Fibroblast of skin of right biceps (primary cell): ENCODE measurements at places on chromosomes 1 and 21.
A peak's percentile ranks its signal among the peaks of the same experiment; 100 is the strongest.

DNA sequence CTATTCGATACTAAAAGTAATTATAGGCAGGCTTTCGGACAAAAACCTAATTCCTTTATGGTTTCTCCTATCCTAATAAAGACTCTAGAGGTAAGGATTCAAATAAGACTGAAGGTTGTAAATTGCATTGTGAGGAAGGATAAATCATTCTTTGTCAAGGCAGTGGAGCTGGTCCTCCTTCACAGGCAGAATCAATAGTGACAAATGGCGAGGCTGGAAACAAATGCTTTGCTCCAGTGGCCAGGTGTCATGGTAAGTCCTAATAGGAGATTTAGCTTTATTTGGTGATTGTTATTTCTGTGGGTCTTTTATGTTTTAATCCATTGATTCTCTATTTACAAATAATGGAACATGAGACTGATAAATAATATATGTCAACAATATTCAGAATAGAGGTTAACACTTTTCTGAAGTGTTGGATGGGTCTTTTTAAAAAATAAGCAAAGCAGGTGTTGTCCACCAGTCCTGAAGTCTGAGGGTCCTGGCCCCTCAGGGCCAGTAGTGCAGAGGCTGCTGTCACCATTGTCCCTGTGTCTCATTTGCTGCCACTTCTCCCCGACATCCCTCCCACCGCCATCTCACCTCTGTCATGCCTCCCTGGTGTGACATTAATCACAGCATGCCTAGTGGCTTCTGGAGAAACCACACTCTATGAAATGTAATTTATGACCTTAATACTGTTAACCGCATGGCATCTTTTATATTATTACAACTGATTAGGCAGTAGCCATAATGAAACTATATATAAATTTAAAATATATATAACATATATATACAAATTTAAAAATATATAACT is 120.9 kb upstream of the MAGI3 start:
- no peak for DNase-seq

DNA sequence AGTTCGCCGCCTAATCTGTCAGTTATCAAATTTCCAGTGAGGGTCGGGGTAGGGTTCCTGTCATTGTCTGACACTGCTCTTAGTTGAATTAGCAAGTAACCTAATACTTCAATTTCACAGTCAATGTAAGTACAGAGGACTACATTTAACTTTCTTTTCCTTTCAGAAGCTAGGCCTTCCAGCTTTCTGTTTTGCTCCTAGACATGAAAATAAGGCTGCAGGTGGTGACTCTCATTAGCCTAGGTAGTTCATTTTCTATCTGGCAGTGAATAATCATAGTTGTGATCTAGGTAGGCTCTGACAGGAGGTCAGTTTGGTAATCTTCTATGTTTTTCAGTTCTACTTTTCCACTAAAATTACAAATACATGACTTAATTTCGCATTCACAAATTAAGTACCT is 783.1 kb downstream of the MRPL39 start:
- no peak for DNase-seq

- DNase-seq = peak; percentile 39
Observed at GRCh38 chr1:155086128-155086741, 7.6 kb downstream of the EFNA3 start.

- no peak for DNase-seq
Observed at GRCh38 chr1:21378705-21379494, 61.0 kb upstream of the NBPF3 start.

- DNase-seq = no peak
Observed at GRCh38 chr21:44255511-44255981, 6.2 kb downstream of the DNMT3L start.

DNA sequence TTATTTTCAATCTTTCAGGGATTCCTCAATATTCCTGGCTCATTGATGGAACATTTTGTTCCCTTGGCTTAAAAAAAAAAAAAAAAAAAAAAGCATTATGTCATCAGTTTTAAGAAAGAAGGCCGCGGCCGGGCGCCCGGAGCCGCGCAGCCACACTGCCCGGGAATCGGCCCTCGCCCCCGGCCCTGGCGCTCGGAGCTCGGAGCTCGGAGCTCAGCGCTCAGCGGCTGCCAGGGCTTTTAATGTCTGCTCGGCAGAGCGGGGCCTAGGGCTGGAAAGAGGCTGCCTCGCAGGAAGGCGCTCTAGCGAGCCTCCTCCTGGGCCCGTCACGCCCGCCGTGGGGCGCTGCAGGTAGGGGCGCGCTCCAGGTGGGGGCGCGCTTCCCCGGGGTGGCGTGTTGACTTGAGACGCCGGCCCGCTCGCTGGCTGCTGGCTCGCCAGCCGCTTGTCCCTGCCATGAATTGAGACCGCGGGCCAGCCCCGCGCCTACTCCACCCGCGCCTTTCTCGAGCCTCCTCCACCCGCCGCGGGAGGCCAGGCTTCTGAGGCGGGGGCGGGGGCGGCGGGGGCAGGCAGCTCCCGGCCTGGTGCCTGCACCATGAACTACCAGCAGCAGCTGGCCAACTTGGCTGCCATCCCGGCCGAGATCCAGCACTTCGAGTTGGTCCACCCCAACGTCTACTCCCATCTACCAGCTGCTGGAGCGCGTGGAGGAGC is 5.4 kb upstream of the TDRD5 start:
- DNase-seq = peak; percentile 40

GRCh38 chr1:19057182-19057779 is 100.8 kb upstream of the IFFO2 start:
- no peak for DNase-seq

DNA sequence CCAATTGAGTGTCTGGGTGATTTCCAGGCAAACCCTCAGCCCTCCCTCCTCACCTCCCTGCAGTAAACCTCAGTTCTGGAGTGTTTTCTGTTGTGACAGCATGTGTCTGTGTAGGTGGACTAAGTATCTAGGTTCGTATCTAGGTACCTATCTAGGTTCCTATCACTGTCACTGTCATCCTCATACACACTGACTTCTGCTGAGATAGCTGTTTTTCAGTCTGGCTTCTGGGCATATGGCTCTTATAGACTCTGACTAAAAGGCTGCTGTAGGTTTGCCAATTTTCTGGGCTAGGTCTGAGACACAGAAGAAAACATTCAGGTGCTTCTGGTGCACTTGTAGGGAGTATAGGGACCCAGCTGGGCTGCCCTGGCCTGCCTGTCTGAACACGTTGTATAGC is 8.1 kb upstream of the TRIM67 start:
- no peak for DNase-seq

- no peak for DNase-seq
Observed at GRCh38 chr1:187236199-187236598, 407.4 kb downstream of the PLA2G4A start.

GRCh38 chr1:30225357-30225756 is 498.0 kb downstream of the MATN1 start:
- no peak for DNase-seq

- DNase-seq = no peak
Observed at GRCh38 chr1:40936931-40937339, 42.6 kb upstream of the CTPS1 start.

GRCh38 chr1:45430490-45430889 is 60.5 kb downstream of the TESK2 start:
- DNase-seq = no peak

- no peak for DNase-seq
Observed at GRCh38 chr1:104136621-104137020, 386.9 kb downstream of the AMY1C start.

- DNase-seq = peak; percentile 76
Observed at GRCh38 chr1:181010789-181011188, 11.9 kb downstream of the STX6 start.

DNA sequence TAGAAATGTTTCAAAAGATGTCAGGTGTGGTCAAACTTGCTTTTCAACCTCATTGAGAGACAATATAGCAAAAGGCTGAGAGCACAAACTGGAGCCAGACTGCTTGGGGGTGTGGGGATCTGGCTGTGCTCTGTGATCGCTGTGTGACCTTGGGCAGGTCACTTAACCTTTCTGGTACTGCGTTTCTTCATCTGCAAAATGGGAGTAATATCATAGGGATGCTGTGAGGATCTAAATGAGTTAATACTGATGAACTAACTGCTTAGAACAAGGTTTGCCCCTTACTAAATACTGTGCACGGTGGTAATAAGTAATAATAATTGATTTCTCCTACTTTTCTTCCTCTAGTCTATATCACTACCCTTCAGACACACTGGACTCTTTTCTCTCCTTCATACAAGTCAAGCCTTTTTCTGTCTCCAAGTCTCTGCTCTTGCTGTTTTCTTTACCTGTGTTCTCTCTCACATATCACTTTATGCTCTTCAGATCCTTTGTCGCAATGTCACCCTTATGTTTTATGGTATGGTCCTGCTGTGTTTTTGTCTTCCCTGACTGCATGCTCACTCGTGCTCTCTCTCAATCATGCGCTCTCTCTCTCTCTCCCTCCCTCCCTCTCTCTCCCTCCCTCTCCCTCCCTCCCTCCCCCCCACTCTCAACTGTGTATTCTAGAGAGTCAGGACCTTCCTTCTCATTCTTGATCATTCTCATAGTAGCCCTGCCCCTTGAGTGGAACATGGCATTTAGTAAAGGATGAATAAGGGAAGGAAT is 3.3 kb downstream of the MGST3 start:
- no peak for DNase-seq

GRCh38 chr1:159311679-159312078 is 9.5 kb downstream of the FCER1A start:
- no peak for DNase-seq

GRCh38 chr1:87329051-87329525 is 408 bp downstream of the LMO4 start:
- peak; percentile 43 for DNase-seq

- DNase-seq = peak; percentile 78
Observed at GRCh38 chr1:54950369-54951163, 29.9 kb upstream of the TMEM61 start.

DNA sequence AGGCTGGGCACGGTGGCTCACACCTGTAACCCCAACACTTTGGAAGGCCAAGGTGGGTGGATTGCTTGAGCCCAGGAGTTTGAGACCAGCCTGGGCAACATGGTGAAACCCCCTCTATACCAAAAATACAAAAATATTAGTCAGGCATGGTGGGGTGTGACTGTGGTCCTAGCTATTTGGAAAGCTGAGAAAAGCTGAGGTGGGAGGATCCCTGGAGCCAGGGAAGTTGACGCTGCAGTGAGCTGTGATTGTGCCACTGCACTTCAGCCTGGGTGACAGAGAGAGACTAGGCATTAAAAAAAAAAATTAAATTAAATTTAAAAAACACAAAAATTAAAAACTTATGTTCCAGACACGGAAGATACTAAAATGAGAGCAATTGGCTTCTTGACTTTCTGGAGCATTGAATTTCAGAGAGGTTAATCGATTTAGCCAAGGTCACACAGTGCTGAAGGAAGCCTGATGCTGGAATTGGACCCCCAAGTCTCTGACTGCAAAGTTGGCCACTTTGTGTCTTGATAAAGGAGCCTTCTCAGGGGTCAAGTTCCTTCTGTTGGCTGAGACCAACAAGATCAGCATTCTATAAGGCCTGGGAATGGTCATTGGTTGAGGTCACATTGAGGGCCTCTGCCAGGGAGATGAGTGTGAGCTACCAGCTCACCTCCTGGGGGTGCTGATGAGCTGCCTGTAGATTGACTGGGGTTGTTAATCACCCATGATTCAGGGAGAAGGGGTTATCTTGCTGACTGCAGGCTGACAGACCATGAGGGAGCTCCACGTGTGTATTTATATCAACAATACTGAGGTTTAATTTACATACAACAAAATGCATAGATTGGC is 54.3 kb downstream of the RPS6KA1 start:
- DNase-seq = peak; percentile 14

- DNase-seq = no peak
Observed at GRCh38 chr1:12019858-12020509, 686 bp downstream of the MIIP start.

GRCh38 chr1:8841395-8841794 is 24.0 kb upstream of the RERE start:
- DNase-seq = no peak

GRCh38 chr1:190244406-190244805 is 233.3 kb downstream of the BRINP3 start:
- no peak for DNase-seq

GRCh38 chr1:111596499-111596898 is 23.1 kb upstream of the RAP1A start:
- DNase-seq = no peak

GRCh38 chr1:154725865-154726264 is 117.9 kb upstream of the ADAR start:
- no peak for DNase-seq

DNA sequence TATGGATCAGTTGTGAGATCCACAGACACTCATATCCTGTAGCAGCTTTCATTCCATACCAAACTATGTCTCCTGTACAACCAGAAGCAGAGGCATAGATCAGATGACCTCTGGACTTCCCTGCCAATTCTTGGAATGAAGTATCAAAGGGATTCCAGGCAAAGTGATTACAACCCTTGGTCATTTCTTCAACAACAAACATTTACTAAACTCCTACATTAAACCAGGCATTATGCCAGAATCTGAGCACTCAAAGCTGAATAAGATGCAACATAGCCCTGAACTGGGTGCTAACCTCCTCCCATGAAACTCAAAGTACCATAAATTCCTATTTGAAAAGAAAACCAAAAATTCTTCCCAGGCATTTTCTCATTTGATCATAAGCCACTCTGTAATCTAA is 121.2 kb upstream of the SGIP1 start:
- DNase-seq = peak; percentile 45

GRCh38 chr1:229185963-229186362 is 84.9 kb upstream of the RAB4A start:
- no peak for DNase-seq

- peak; percentile 24 for DNase-seq
Observed at GRCh38 chr1:208243527-208243966, 637 bp downstream of the PLXNA2 start.

DNA sequence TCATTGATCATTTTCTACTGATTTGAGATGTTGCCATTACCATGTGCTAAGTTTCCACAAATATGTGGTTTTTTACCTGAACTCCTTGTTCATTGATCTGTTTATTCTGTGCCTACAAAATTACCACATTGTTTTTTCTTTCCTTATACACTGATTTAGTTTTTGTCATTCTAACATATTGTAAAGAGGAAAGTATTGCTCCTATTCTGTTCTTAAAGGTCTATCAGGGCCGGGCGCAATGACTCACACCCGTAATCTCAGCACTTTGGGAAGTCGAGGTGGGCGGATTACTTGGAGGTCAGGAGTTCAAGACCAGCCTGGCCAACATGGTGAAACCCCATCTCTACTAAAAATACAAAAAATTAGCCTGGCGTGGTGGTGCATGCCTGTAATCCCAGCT is 75.1 kb downstream of the CAMTA1 start:
- peak; percentile 59 for DNase-seq

DNA sequence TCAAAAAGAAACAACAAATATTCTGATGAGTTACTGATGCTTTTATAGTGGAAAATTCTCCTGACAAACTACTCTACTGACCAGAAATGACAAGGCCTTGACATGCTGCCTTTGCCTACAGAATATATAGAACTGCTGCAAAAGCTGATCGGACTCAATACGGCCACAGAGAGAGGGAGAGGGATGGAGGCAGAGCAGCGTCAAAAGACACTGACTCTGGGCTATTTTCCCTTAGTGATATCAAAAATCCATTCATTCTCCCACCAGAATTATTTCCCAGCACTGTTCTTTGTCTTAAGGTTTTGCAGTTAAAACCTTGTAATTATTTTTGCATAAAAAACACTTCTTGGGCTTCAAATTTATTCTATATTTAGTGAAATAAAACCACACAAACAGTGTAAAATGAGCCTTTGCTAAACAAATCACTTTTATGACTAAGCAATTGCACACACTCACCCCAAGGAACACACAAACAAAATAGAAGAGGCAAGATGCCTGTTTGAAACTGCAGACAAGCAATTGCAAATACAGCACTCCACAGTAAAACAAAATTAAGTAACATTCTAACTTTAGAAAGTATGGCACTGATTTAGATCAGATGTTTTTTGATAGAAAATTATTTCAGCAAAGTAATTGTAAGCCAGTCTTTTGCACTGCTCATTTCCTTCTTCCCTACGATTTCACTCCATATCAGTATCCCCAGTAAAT is 1036.4 kb downstream of the ADGRL2 start:
- DNase-seq = peak; percentile 5
